ENCODE measurements at places on chromosomes 7 and 10.

GRCh38 chr10:34319197-34319846 lies 495.8 kb downstream of the PARD3 start:
- peak; percentile 94 for DNase-seq

- DNase-seq = no peak
Observed at GRCh38 chr7:90758933-90759562, 162.9 kb downstream of the CDK14 start.

- no peak for DNase-seq
Observed at GRCh38 chr10:110244550-110244949, 37.1 kb downstream of the MXI1 start.

DNA sequence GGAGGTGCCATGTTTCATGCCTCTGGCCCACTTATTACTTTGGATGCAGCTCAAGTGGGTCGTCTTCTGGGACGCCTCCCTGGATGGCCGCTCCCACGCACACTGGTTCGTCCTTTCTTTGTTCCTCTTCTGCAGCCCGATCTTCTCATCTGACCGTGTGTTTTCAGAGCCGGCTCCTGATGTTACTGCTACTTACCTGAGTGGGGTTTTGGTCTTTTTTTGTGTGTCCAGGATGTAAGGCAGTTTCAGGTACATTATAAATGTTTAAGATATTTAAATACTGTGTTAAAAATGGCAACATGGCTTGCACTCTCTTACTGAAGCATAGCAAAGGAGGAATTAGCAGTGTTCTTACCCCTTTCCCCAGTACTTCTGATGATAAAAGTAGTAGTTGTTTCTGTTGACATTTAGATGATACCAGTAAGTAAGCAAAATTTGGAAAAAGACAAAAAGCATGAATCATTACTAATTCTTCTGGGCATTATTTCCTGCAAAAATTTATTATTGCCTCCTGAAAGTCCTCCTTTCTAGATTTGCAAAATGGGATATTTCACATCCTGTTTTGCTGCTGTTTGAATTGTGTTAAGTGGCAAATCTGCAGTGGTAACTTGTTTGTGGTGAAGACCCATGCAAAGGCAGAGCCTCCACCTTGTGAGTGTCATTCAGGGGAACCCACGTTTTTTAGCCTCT lies 59.4 kb downstream of the SHH start:
- no peak for DNase-seq

GRCh38 chr10:79068203-79068561 lies 584 bp upstream of the ZMIZ1 start:
- no peak for DNase-seq

GRCh38 chr10:62096256-62096933 lies 172.2 kb downstream of the RTKN2 start:
- no peak for DNase-seq
